ENCODE measurements at places on chromosomes 6 and 20. TPM values are rescaled to one million over a fixed set of nuclear protein-coding genes. Genes with fewer than 3 reads are reported as not detected.

DNA sequence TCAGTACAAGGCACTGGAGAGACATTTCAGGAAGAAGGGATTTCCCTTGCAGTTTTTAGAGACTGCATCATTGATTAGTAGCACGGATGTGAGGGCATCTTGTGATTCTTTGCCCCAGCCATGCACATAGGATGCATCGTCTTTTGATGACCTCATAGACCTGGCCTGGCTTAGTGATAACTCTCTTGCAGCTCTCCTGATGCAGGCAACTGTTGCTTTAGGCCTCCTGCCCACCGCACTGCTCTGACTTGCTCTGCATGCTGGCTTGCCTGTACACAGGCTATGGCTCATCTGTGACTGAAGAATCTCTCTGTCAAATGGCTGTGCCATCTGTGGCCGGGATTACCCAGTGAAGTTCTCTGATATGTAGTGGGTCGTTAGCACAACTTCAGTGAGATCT lies 207.7 kb upstream of the PTCHD4 start:
- H3K27me3 ChIP-seq, result no peaks in the 10 kb centered on the region
- no peaks in the 10 kb centered on the region for H3K36me3 ChIP-seq
- H3K27ac ChIP-seq, result no peak overlapping the region
- no peak overlapping the region for H3K4me3 ChIP-seq

The CGA gene
- not detected for total RNA-seq

- H3K36me3 ChIP-seq, result no peaks in the 10 kb centered on the region
- DNase-seq, result no peak
- no peaks in the 10 kb centered on the region for H3K27me3 ChIP-seq
- H3K4me1 ChIP-seq, result no peaks in the 10 kb centered on the region
Measured at GRCh38 chr6:111185954-111186353, 98.7 kb downstream of the SLC16A10 start.

DNA sequence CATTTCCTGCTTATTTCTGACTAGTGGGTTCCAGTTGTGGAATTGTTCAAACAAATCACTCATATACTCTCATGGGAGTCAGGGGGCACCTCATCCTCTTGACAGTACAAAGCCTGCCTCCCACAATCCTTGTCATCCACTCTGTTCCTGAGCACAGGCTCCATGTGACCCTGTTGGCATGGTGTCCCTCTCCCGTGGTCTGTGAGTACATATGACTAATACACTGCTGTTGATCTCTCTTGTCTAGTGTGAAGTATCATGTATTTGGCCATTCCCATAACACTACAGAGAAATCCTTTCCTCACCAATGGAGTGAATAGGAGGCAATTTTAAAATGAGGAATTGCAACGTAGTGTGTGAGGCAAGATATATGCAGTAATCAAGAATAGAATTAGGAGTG lies 185.3 kb downstream of the OGFRL1 start:
- H3K27me3 ChIP-seq, result no peaks in the 10 kb centered on the region
- no peak for DNase-seq
- H3K4me1 ChIP-seq, result no peaks in the 10 kb centered on the region
- no peak overlapping the region for H3K4me3 ChIP-seq

DNA sequence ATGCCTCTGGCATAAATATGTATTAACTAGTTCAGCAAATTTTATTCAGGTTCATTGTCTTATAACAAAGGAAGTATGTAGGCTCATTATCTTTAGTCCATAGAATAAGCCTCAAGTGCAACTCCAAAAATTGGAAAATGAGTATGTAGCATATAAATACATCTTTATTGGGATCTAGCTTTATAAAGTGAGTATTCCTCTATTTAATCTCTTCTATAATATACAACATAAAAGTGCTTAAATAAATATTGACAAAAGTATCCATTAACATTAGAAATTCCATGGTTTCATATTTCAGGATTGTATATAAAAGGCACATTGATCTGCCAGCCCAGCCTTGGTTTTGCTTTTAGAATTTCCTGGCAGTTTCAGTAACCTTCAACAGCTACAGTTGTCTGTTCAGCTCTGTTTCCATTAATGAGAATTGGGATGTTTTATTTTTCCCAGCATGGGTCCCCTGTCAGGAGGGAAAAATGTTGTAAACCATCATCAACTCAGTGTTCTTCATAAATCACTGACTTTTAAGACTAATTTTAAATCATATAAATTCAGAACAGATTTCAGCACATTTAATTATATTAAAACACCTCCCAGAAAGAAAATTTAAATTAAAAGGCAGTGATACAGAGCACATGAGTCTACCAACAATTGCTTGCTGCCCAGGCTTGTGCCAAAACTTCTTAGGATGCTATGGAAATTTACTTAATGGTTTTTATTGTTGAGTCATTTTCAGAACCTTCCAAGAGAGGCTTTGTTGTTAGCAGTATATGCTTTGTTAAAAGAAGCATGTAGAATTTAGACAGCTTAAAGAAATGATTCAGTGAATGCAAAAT lies 119.7 kb downstream of the ADGRG6 start:
- no peaks in the 10 kb centered on the region for H3K4me1 ChIP-seq
- H3K36me3 ChIP-seq, result no peaks in the 10 kb centered on the region
- H3K27ac ChIP-seq, result no peak overlapping the region
- H3K27me3 ChIP-seq, result no peaks in the 10 kb centered on the region
- no peak overlapping the region for H3K4me3 ChIP-seq
- no peak for DNase-seq

GRCh38 chr20:54069501-54069971 lies 858 bp downstream of the BCAS1 start:
- H3K36me3 ChIP-seq, result no peaks in the 10 kb centered on the region
- no peak for DNase-seq
- no peak overlapping the region for H3K27ac ChIP-seq
- H3K27me3 ChIP-seq, result no peaks in the 10 kb centered on the region
- H3K4me1 ChIP-seq, result no peaks in the 10 kb centered on the region

GRCh38 chr6:29011276-29011734 lies 6.2 kb upstream of the ZNF311 start:
- H3K36me3 ChIP-seq, result no peaks in the 10 kb centered on the region
- H3K4me3 ChIP-seq, result peak overlapping the region; percentile 54
- H3K27me3 ChIP-seq, result no peaks in the 10 kb centered on the region
- DNase-seq, result peak; percentile 38

DNA sequence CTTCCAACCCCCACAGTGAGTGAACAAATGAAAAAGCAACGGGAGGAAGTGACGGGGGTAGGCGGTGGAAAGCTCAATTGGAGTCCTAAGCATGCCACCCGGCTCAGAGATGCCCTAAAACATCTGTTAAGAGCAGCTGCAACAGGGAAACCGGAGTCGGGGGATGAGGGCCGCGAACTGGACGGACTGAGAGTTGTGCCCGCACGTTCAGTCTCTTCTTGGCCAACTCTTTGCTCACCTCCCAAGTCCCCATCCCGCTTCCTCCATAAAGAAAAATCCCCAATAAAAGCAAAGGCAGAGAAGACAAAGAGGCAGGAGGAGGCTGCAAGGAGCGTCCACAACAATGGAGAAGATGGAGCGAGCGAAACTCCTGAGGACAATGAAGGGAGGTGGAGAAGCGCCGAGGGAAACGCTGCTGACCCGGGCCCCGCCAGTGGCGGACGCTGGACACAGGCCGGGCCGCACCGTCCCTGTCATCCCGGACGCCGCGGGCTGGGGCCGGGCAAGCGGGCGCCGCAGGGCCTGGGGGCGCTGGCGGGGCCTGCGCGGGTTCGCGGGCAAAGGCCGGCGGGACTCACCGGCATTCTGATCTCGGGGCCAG lies 600 bp downstream of the SEC63 start:
- H3K4me1 ChIP-seq, result peaks cover 23% of the 10 kb centered on the region
- H3K27ac ChIP-seq, result peak overlapping the region; percentile 67
- no peaks in the 10 kb centered on the region for H3K36me3 ChIP-seq
- peak; percentile 67 for DNase-seq

The PTPRK gene
- 23.0 TPM for total RNA-seq

GRCh38 chr20:9736373-9736772 lies 102.5 kb downstream of the PAK5 start:
- DNase-seq, result no peak
- H3K36me3 ChIP-seq, result no peaks in the 10 kb centered on the region
- H3K27ac ChIP-seq, result no peak overlapping the region
- H3K4me1 ChIP-seq, result no peaks in the 10 kb centered on the region
- H3K27me3 ChIP-seq, result no peaks in the 10 kb centered on the region

The KIFC1 gene
- 51.6 TPM for total RNA-seq

DNA sequence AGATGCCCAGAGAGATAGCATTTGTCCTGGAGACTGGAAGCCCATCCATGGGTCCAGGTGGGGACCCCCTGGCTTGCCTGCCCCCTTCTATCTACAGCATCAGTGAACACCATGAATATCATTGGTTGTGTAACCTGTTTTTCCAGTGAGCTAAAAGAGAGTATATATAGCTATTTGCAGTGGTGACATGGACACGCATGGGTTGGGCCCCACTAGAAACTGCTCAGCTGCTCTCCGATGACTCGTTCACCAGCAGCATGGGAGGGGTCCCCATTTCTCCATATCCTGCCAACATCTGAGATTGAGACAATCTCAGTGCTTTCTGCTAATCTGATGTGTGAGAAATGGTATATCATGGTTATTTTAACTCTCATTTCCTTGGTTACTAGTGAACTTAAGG lies 4.0 kb upstream of the ZC3H12D start:
- H3K36me3 ChIP-seq, result no peaks in the 10 kb centered on the region
- H3K27me3 ChIP-seq, result no peaks in the 10 kb centered on the region
- H3K27ac ChIP-seq, result no peak overlapping the region
- no peak for DNase-seq

The CST5 gene
- total RNA-seq, result not detected

DNA sequence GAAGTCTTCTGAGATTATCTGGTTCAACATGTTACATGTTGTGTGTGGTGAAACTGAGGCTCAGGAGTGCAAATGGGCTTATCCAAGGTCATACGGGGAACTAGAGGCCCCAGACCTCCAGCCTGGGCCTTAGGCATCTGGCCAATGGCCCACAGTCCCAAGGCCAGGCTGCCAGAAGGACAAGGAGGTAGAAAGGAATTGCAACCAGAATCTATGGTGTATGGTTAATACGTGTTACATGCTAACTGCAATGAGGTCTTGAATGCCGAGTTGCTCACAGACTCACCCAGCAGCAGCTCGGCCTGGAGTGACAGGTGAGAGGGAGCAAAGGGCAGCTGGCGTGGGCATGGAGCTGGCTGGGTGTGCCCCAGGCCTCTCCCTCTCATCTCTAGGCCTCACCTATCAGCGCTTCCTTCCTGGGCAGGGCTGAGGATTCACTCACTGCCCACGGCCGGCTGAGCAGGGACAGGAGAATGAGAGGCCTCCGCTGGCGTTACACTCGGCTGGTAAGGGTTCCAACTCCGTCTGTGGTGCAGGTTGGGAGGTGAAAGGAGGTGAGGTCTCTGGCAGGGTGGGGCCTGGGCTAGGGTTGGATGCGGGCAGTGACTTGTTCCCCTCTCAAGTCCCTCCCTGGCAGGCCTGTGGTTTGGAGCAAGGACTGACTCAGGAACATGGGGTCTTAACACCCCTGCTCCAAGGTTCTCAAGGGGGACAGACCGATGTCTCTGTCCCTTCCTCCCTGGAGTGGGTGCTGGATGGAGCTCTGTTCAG lies at the start of gene TLDC2:
Gene TLDC2 (plus strand): TSS at position 437 of the 771 bp plus-strand sequence. CDS start 37 bp downstream, at position 474.
- no peaks in the 10 kb centered on the region for H3K4me1 ChIP-seq
- H3K27me3 ChIP-seq, result no peaks in the 10 kb centered on the region
- DNase-seq, result no peak
- no peak within 1 kb of the TSS for H3K27ac ChIP-seq

DNA sequence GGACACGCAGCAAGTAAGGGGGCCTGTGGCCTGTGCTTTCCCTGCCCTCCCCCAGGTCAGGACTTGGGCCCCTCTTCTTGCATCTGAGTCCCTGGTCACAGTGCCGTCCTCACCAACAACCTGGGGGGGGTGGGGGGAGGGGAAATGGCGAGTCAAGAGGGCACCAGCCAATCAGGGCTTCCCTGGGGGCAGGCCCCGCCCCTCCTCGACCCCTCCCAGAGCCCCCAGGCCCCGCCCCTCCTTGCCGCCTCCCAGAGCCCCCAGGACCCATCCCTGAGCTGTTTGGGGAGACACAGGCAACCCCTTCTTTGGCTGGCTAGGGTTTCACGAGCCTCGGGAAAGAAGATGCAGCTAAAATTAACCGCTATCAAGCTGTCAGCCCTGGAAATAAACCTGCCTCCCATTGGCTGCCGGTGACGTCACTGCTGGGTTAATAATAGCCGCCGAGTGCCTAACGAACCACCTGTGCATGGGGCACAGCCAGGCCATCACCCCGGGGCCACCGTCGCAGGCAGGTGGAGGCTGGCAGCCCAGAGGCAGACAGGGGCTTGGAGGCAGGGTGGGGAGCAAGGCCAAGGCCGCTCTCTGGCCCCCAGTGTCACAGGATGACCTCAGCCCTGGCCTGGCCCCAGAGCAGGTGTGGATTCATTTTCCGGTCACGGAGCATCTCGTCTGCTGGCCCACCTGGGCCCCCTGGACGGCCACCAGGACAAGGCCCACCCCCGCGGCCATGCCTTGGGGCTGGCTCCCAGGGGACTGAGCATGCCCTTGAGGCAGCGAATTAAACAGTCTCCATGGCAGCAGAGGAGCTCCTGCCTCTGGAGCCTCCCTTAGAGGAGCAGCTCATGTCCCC lies 3.2 kb upstream of the EEF1A2 start:
- no peaks in the 10 kb centered on the region for H3K36me3 ChIP-seq
- H3K4me3 ChIP-seq, result no peak overlapping the region
- peaks cover 11% of the 10 kb centered on the region for H3K27me3 ChIP-seq
- no peak overlapping the region for H3K27ac ChIP-seq

The PTCHD4 gene
- total RNA-seq, result not detected

The BPIFB1 gene
- not detected for total RNA-seq

The VIP gene
- not detected for total RNA-seq

DNA sequence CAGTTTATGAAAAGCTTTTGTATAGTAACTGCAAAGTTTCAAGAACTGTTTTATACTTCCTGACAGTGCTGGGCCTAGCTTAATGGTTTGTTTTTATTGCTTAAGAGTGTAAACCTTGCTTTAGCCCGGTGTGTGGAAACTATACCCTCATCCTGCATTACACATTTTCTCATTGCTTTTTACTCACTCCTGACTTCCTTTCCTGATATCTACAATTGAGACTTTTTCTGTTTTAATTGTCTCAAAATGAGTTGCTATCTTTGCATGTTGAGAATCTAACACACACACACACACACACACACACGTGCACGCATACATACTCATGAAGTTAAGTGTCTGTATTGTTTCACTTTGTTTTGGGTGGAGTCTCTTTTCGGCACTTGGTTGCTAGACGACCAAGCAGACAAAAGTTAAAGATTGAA lies 16.7 kb downstream of the BMP2 start:
- no peaks in the 10 kb centered on the region for H3K4me1 ChIP-seq
- H3K27me3 ChIP-seq, result no peaks in the 10 kb centered on the region
- H3K4me3 ChIP-seq, result no peak overlapping the region

The KHDC3L gene
- not detected for total RNA-seq

DNA sequence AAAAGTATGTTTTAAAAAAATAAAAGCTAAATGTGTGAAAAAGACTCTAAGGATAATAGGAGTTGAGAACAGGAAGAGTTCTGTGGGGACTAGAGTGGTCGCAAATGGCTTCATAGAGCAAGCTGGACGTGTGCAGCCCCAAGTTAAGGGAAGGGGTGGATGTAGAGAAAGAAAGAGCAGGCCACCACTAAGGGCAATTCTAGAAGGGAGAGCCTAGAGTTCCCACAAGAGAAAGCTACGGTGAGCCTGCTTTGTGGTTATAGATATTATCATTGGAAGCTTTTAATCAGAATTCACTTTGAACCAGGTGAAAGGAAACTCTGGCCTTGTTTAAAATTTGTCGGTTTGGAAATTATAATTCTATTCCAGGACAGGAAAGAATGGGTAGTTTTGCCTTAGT lies 101.6 kb downstream of the HIVEP2 start:
- H3K27me3 ChIP-seq, result no peaks in the 10 kb centered on the region
- no peaks in the 10 kb centered on the region for H3K36me3 ChIP-seq
- peaks cover 76% of the 10 kb centered on the region for H3K4me1 ChIP-seq
